DMS79 treated with DMSO at 0.1 percent for 48 hours (cell line): ENCODE measurements at places on chromosomes 16 and 17.

DNA sequence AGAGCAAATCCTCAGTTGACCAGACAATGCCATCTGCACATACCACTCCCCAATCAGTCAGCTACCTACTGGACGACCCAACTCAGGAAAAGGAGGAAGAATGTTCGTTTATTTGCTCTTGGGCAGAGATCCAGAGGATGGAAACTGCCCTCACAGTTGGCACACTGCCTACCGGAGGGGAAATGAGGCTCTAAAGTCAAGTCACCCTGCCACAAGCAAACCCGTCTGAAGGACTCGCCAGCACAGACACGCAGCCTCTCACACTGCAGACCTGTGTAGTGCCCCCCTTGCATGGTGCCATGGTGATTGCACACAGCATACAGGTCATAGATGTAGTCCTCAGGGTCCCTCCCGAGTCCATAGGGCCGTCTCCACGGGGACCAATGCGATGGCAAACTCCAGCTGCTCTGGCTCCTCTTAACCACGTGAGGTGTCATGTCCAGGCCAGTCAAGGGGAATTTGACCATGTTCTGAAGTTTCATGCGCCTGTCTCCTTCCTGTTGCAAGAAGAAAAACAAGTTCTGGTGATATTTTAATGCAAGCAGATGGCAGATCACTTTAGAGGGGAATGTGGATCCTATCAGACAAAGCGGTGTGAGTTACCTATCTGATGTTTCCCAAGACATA lies 69.5 kb downstream of the USP31 start:
- peak; percentile 82 for DNase-seq

DNA sequence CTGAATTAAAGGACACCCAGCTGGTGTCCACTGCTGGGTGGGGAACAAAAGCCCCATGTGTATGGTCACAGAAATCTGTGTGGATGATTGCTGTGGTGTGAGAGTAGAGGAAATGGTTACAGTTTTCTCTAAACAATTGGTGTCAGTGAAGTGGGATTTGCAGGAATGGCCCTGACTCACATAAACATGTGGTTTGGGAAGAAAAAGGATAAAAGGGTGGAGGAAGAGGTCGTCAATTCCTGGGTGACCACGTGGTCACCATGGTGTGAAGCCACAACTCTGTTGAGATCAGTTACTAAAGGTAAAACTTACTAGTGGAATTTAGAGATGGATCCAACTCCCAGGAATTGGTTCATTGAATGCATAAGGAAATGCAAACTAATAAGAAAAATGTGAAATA lies 3.6 kb upstream of the TUBG2 start:
- DNase-seq: no peak

GRCh38 chr16:66389256-66390176 lies 23.0 kb downstream of the CDH5 start:
- DNase-seq: no peak

DNA sequence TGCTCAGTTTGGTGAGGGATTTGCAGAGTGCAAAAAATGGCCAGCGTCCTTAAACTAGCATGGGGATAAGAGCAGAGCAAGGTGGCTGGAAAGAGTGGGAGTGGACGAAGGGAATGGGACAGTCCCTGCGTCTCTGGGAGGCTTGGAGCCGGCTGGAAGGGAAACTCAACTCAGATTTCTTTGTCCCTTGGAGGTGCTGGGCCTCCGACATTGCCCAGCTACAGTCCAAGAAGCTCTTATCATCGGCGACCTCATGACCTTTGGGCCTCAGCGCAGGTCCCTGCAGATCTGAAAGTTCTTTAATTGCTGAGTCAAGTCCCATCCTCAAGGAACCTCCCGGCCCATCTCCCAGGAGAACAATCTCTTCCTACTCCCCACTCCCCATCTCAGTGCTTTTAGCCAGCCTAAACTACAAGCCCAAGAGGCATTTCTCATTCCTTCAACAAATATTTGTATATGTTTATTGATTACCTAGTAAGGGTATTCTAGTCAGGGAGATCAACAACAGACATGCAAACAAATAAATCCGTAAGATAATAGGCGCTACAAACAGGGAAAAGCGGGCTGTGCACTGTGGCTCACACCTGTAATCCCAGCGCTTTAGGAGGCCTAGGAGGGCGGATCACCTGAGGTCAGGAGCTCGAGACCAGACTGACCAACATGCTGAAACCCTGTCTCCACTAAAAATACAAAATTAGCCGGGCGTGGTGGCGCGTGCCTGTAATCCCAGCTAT lies 985 bp upstream of the TMEM107 start:
- no peak for DNase-seq

- no peak for DNase-seq
Observed at GRCh38 chr17:5644065-5644464, 59.8 kb upstream of the NLRP1 start.

- no peak for DNase-seq
Observed at GRCh38 chr17:50926523-50926922, 60.4 kb upstream of the TOB1 start.

DNA sequence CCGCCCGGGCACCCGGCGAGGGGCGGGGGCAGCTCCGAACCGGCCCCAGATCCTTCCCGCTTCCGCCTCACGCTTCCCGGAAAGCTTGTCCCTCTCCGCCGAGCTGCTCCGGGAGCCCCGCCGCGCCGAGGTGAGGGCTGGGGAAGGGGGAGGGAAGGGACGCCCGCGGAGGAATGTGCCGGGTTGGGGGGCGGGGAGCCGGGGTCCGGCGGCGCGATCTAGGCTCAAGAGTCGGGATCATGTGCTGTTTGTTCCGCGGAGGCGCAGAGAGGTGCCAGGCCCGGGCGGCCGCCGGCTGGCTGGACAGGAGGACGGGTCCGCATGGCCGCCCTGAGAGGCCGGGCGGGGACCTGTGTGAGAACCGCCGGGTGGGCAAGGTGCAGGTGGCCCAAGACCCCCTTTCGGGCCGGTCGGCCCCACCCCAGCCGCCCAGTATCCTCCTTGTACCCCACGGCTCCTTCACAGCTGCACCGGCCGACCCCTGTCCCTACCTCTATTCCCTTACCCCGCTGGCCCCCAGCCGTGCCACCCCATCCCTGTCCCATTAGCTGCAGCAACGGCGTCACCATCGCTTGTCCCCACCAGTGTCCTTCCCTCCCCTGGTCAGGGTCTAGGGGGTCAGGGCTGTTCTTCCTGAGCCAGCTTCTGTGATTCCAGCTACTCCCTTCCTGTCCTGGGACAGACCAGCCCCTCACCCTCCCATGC lies 429 bp downstream of the KIF1C start:
- peak; percentile 30 for DNase-seq

DNA sequence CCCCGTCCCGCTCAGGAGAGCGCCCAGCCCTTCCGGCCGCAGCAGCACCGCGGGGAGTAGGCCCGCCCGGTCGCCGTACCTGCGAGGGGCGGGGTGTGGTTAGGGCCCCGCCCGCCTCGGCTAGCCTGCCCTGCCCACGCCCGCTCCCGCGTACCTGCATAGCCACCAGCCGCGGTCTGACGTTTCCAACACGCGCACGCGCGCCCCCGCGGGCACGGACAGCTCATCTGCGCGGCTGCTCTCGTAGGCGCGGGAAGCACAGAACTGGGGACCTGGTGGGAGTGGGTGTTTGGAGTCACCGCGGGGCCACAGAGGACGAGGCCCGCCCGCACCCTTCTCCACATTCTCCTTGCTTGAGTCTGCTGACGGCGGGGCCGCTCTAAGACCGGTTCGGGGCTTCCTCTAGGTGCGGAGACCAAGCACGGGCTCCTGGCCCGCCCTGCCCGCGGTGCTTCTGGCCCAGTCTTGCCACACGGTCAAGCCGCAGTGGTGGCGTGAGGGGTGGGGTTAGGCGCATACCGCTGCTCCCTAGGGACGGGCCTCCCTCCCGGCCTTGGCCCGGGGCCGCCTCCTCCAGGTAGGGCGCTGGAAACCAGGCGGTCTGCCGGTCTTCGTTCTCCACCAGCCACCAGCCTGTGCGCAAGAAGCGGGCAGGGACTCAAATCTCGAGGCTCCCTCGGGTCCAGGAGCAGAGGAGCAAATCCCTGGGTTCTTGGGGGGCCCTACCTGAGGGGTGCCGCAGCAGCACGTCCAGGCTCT lies 1.8 kb downstream of the NOXO1 start:
- peak; percentile 65 for DNase-seq

DNA sequence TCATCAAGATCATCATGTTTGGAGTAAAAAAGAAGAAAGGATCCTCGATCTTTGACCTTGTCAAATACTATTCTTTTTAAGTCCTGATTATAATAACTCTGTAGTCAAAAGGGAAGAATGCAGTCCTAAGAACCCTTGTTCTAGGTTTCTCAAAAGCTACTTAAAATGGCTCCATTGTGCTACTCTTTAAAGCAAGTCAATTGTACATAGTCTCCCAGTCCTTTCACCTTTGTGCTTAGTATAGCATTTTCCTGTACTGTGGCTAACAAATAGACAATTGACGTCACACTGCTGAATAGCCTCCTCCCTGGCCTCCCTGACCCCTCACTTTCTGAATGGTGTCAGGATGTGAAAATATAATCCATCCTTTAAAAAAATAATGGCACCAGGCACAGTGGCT lies 172.9 kb downstream of the AATF start:
- DNase-seq: no peak

- DNase-seq: no peak
Observed at GRCh38 chr16:78629173-78629572, 529.7 kb downstream of the WWOX start.

GRCh38 chr17:79789943-79790804 lies 6.7 kb downstream of the CBX8 start:
- no peak for DNase-seq

DNA sequence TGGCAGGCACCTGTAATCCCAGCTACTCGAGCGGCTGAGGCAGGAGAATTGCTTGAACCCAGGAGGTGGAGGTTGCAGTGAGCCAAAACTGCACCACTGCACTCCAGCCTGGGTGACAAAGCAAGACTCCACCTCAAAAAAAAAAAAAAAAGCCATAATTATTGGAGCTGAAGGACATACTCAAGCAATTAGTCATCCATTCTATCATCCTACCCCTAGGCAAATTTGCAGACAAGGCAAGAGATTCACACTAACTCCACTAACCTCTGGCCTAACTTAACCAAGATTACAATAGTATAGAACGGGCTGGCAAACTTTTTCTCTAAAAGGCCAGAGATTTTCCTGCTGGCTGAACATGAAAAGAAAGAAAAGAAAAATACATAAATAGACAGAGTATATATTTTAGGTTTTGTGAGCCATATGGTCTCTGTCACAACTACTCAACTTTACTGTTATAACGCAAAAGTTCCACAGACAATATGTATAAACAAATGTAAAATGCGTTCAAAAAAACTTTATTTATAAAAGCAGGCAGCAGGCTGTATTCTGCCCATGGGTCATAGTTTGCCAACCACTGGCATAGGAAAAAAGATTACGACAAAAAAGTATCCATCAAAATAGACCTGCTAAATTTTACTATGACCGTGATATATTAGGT lies 29.7 kb downstream of the BRIP1 start:
- DNase-seq: no peak

- no peak for DNase-seq
Observed at GRCh38 chr16:81347425-81347824, 32.7 kb downstream of the GAN start.

DNA sequence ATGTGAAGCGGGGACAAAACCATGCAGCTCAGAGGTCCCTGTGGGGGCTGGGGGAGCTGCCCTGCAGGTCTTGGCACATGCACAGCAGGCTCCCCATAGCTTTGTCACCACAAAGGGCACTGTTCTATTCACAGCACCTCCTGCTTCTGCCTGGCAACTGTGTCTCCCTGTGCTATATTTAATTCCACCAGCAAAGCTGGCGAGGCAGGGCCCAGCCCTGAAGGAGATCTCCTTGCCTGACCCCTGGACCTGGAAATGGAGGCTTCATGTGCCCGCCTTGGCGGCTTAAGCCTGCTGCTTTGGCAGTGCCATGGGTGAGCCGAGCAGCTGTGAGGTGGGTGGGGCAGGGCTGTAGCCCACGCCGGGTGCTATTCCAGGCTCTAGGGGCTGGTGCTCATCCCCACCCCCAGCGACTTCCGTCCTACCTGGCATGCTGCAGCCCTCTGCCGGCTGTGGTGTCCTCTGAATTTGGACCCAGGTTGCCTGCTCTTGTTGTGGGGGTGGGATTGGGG lies 6.8 kb downstream of the LDHD start:
- peak; percentile 9 for DNase-seq

DNA sequence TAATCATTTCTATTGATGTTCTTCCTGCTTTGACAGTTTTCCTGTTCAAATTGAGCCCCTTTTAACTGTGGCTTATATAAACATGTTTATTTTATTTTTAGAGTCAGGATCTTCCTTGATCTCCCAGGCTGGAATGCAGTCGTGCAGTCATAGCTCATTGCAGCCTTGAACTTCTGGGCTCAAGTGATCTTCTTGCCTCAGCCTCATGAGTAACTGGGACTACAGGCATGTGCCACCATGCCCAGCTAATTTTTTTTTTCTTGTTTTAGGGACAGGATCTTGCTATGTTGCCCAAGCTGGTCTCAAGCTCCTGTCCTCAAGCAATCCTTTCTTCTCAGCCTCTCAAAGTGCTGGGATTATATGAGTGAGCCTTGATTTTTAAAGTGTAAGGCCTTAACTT lies 14.7 kb downstream of the PHKB start:
- no peak for DNase-seq

DNA sequence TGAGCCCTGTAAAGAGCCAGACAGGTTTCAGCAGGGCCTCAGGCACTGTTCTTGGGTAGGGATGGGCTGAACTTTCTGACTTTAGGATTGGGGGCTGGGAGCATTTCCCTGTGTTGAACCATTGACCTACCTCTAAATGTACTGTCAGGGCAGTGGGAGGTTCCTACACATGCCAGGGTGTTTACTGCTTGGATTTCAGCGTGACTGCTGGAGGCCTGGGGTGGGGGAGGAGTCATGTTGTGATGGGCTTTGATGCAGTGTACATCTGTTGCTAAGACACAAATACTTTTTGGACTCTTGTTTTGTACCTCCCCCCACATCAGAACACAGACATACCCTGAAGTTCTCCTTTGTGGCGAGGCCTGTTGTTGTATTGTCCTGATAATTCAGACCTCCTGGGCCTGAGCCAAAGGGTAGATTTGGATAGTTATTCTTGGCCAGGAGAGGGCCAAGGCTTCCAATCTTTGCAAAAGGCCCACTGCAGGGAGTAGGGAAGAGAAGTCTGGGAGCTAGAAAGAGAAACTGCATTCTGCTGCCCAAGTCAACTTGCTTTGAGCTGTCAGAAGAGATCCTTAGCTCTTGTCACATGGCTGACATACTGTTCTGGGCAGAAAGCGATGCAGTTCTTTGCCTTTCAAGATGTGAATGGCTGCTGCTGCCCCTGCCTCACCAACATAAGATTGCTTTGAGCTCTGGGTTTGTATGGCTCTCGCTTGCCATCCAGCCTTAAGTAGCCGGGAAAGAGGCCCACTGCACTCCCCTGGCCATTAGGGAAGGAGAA lies 3.7 kb downstream of the NFE2L1 start:
- no peak for DNase-seq

- DNase-seq: peak; percentile 68
Observed at GRCh38 chr17:80861892-80862291, 129.7 kb upstream of the CHMP6 start.

- no peak for DNase-seq
Observed at GRCh38 chr16:75288596-75289120, 37.2 kb upstream of the BCAR1 start.

DNA sequence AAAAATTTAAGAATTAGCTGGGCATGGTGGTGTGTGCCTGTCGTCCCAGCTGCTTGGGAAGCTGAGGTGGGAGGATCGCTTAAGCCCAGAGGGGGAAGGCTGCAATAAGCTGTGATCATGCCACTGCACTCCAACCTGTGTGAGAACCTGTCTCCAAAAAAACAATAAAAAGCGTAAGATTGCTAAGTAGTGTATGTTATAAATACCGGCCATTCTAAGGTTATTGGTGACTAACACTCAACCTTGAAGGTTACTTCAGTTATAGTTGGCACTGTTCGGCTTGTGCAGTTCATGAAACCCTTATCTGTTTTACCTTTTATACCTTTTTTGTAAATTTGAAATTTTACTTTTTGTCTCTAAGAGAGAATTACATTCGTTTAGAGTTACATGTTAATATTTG lies 44.0 kb downstream of the PAFAH1B1 start:
- no peak for DNase-seq

- DNase-seq: no peak
Observed at GRCh38 chr17:29883497-29883896, 46.5 kb downstream of the SSH2 start.
